Tibial nerve (tissue), 4 donors: ENCODE measurements at places on chromosomes 16 and 17. TPM values are rescaled to one million over a fixed set of nuclear protein-coding genes. Genes with fewer than 3 reads are reported as not detected.

GRCh38 chr17:79537061-79537460 is 73.8 kb downstream of the RBFOX3 start:
- no peak for DNase-seq

- no peak for DNase-seq
Observed at GRCh38 chr17:5665164-5665563, 80.9 kb upstream of the NLRP1 start.

DNA sequence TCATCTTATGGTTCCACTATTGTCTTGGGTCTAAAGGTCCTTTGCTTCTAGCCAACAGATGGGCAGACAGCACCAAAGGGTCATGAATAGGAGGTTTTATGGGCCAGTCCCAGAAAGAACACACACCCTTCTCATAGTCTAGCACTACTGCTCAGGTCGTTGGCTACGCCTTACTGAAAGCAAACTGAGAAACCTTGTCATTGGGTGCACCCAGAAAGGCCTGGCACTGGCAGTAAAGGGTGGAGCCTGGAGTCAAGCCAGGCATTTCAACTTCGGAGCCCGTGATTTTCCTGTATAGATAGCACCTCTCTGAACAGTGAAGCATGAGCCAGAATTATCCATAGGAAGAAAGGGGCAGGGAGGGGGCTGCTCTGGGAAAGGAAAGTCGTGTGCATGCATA is 74.9 kb downstream of the VAT1L start:
- DNase-seq = no peak

DNA sequence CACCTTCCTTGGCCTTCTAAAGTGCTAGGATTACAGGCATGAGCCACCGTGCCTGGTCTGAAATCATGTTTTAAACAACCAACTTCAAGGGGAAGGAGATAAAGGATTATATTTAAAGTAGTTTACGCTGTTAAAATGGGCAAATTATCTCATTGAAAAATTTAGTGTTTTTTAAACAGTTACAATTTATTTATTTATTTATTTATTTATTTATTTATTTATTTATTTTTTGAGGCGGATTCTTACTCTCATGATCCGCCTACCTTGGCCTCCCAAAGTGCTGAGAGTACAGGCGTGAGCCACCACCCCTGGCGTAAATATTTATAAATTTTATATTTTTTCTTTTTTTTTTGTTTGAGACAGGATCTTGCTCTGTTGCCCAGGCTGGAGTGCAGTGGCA is 22.2 kb downstream of the CDK12 start:
- no peak for DNase-seq

ZNF500 gene
- 26.2 TPM for total RNA-seq
